Epithelial cell of umbilical artery (primary cell): ENCODE measurements at places on chromosomes 11 and 22. TPM values are rescaled to one million over a fixed set of nuclear protein-coding genes. Genes with fewer than 3 reads are reported as not detected.

Gene UBQLNL
- not detected in 2 replicates for total RNA-seq

Gene GLYATL1
- total RNA-seq = not detected in 2 replicates

Gene CCND1
- total RNA-seq = 119 and 359 TPM in 2 replicates

Gene SPDYC
- total RNA-seq = not detected in 2 replicates

Gene OR52I2
- not detected in 2 replicates for total RNA-seq

Gene ANO5
- 4.9 and 6.2 TPM in 2 replicates for total RNA-seq

Gene CCDC34
- total RNA-seq = 5.2 and 8.4 TPM in 2 replicates

Gene SCGB1D1
- total RNA-seq = not detected in 2 replicates

Gene PATE4
- total RNA-seq = not detected in 2 replicates

Gene CD3D
- total RNA-seq = not detected in 2 replicates

Gene GVQW3
- total RNA-seq = 0.97 and 3.0 TPM in 2 replicates

Gene RNF215
- 18.8 and 19.5 TPM in 2 replicates for total RNA-seq

Gene AIFM3
- 0.32 and 0.46 TPM in 2 replicates for total RNA-seq

Gene RIC3
- not detected in 2 replicates for total RNA-seq

Gene SCUBE1
- total RNA-seq = under 0.01 TPM in 1 of 2 replicates, not detected in the other

Gene TSKU
- 3.6 and 5.8 TPM in 2 replicates for total RNA-seq

Gene SLC7A4
- total RNA-seq = not detected in 2 replicates

Gene RASSF7
- 10.2 and 14.3 TPM in 2 replicates for total RNA-seq
